ENCODE measurements at places on chromosomes 3 and 15.

GRCh38 chr15:71278989-71279756, 163.9 kb downstream of the THSD4 start:
- DNase-seq: no peak

- DNase-seq: no peak
These were observed 34.7 kb upstream of the CDCP1 start for GRCh38 chr3:45180899-45181298.

DNA sequence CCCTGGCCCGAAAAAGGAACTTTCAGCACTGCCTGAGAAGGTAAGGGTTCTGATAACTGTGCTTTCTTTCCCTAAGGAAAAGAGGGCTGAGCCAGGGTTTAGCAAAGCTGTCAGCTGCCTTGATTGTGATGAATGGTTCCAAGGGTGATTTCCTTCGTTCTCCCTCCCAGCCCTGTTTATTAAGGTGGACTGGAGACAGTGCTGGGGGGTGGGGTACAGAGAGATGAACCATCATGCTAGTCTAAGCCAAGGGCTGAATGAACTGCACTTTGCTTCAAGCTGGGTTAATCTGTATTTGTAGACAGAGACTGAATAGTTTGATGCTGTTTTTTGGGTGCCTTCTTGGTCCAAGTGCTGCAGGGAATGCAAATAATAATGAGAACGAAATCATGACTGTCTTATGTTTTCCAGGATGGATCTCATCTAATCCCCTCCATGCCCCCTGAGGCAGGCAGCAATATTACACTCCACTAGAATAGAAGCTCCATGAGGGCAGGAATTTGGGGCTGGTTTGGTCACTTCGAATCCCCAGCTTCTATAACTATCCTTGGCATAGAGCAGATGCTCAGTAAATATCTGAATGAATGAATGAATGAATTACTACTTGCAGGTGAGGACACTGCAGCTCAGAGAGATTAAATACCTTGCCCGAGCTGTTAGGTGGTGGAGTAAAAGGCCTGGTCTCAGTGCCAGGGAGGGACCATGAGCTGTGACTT, 10.9 kb downstream of the PXYLP1 start:
- no peak for DNase-seq

GRCh38 chr3:129449279-129450115, 9.5 kb downstream of the IFT122 start:
- DNase-seq: no peak

DNA sequence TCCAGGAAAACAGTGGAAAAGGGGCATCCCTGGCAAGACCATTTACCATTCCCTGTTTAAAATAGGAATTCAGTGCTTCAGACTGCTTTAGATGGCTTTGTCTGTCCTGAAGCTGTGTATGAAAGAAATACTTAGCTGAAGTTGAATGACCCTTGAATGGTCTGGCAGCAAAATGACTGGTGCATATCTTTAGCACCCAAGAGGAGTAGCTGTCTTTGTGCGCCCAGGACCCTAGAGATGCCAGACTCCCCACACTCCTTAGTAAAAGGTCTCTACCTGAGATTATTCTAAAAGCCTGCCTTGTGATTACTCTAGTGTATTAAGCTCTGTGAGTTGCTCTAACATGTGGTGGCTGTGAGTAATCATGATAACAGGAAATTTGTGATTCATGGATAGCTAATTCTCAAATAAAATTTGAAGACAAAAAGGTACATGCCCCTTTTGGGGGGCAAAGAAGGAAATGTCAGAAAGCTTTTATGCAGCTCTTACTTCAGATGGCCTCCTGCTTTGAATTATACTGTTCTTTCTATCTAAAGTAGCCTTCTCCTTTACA, 3.2 kb downstream of the MAPKBP1 start:
- DNase-seq: no peak

- no peak for DNase-seq
These were observed 8.1 kb downstream of the GFM1 start for GRCh38 chr3:158652463-158652862.

- DNase-seq: no peak
These were observed 246.0 kb downstream of the EPHA3 start for GRCh38 chr3:89353465-89353864.

DNA sequence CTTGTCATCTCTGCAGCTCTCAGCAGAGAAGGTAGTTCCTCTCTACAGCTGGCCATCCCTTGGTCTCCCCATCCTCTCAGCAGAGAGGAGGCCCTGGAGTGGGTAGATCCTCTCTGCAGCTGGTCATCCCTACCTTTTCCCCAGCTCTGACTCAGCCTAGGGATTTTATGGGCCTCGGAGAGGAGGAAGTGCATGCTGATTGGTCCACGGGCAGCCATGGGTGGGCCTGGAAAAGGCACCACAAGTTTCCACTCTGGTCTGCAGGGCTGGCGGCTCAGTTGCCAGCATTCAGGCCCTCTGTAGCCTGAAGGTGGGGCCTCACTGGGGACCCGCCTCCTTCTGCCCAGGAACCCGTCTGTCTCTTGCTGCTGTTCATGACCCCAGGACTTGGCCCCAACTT, 36.9 kb downstream of the NR1D2 start:
- no peak for DNase-seq

GRCh38 chr3:32222950-32223349, 15.5 kb upstream of the CMTM8 start:
- DNase-seq: no peak

DNA sequence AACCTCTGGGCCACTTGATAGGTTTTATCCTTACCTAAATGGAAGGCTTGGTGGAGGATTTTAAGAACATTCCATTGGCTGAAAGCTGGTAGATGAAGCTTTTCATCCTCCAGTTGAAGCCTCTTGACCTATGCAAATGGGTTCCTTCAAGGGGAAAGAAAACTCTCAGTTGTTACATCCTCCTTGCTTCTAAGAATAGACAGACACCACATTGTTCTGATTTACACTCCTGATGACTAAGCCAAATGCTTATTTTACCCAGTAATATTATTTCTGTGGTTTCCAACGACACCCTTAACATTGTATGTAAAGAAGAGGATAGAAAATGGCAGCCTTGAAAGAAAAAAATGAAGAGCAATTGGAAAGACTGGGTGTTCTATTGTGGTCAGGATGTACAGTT, 480.5 kb downstream of the OTOL1 start:
- DNase-seq: no peak

DNA sequence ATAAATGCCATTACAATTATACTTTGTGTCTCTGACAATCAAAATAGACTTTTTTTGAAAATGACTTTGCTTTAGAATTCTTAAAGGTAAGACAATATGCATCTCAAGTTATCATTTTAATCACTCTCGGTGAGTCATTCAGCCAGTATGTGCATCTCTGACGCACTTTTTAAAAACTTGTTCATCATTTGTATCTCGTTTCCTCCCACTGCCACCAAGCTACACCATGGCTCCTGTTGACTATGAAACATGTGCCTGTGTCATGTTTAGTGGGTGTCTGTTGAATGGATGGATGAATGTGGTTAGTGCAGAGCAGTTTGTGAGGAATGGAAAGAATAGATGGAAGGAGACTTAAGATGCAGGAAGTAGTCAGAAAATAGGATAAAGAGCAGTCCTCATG, 68.6 kb downstream of the ARPP21 start:
- DNase-seq: no peak

DNA sequence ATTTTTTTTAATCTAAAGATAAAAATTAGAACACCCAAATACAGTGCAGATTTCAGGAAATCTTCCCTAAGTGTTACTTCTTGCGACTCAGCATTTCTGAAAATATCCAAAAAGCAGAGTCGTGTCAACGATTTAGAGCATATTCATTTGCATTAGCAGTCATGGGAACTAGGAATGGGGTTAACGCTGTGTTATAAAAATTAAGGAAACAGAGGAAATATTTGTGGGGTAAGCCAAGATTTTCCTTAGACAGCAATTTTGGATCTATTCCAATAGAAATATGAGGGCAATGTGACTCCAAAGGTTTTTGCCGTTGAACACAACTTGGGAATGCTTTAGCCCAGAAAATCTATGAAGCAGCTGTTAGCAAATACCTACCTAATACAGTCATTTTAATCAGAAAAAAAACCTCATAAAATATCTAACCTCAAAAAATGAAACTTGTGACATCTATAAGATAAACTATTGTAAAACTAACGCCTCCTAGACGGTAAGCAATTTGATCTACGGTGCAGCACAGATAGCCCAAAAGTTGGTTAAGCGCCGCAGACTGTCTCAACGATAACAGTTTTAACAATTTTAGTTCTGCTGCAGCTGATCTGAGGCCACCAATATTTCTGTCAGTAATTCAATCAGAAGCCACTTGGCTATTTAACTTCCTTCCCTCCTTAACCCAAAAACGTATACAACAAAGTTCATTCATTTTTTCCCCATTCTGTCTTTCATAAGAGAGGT, 5.8 kb upstream of the ATP11B start:
- DNase-seq: no peak

DNA sequence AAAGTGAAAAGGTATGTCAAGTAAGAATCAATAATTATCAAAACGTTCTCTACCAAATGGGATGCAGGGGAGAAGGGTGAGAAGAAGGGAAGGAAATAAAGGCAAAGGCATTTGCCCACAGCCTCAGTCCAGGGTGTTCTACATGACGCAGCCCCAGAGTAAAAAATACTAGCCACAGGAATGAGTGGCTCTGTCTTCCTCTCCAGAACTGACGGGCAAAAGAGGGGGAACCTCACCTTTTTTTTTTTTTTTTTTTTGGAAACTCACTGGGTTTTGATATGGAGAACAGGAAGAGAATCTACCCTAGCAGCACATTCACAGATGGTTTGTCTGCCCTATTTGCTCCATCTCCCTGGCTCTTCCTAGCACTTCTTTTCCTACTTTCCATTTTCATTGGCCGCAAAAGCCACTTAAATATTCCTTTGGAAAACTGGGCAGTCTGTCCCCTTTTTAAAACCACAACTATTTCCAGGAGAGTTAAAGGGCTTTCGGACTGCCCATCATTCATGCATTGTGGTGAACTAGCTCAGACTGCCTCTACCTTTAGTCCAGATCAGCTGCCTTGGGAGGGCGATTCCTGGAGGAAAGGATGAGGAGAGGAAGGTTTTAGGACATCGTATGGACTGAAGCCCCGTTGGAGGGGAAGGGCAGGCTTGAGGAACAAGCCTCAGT, 28.2 kb downstream of the B3GNT5 start:
- no peak for DNase-seq

DNA sequence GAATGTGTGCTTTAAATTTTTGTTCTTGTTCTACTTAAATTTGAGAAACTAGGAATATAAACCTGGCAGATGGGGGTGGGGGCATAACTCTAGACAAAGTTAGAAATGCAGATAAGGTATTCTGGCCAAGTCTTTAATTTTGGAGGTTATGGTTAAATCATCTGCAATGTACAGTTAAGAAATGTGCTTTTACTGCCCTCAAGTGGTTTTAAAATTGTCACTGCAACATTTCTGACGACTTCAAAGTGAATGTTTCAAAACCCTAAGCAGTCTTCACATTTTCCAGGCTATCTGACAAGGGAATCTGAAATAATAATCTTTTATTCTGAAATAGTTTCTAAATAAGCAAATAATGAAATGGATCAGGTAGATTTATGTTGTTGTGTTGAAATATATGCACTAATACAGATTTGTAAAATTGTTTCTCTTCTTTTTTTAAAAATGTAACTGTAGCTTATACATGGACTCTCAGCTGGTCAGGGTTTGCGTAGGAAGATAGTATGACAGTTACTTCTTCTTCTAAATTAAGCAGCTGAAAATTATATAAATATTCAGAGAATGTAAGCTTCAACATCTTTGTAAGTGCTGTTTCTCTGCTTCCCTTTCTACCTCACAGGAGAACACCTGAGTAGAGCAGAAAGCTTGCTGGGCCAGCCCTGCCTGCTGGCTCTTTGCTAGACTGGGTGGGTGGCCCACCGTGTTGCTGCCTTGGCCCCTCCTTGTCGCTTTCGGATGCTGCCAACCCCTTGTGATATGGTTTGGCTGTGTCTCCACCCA, 45.0 kb downstream of the SUCNR1 start:
- no peak for DNase-seq

- DNase-seq: no peak
These were observed 677.0 kb downstream of the FHIT start for GRCh38 chr3:60574046-60574769.

GRCh38 chr3:122612696-122613095, 35.2 kb downstream of the PARP15 start:
- no peak for DNase-seq

- DNase-seq: no peak
These were observed 86.7 kb upstream of the SLC25A36 start for GRCh38 chr3:140854961-140855360.

- DNase-seq: no peak
These were observed 46.8 kb downstream of the DMXL2 start for GRCh38 chr15:51575775-51576174.

DNA sequence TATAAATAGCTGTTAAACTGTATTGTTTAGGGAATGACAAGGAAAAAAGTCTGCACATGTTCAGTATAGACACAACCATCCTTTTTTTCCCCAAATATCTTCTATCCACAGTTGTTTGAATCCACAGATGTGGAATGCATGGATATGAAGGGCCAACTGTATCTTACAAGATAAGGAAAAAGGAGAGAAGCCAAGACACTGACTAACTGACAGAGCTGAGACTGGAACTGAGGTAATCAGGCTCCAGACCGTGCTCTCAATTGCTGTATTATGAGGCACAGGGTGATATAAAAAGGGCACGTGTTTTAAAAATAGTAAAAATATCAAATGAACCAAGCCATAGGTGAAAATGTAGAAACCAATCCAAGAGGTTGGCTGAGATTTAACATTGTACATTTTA, 49.0 kb downstream of the DHX36 start:
- no peak for DNase-seq

- no peak for DNase-seq
These were observed 85.7 kb downstream of the MEGF11 start for GRCh38 chr15:66167854-66168253.

GRCh38 chr3:65850261-65850660, 188.5 kb downstream of the MAGI1 start:
- DNase-seq: no peak
